ENCODE measurements at places on chromosomes 12 and 14. TPM values are rescaled to one million over a fixed set of nuclear protein-coding genes. Genes with fewer than 3 reads are reported as not detected.

GRCh38 chr14:100767788-100768536 is 41.3 kb downstream of the DLK1 start:
- ATAC-seq: no peak

DNA sequence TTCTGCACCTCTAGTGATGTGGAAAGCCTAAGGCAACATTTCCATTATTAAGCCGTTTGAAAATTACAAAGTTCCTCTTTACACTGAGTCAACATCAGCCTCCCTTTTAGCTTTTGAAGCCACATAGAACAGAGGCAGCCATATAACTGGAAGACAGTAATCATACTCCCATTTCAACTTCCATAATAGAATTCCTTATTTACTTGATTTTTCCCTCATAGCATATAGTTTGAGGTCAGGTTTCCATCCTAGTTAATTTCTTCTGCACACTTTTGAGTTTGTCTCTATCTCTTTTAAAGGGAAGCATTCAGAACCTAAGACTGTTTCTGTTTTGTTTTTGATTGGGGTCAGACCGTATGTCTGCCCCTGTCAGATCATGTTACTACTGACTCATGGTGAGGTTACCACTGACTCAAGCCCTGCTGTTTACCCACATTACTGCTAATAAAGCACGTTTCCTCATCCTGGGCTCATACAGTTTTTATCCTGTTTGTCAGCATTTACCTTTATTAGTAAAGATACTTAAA is 161.0 kb downstream of the SLC38A4 start:
- ATAC-seq: peak; percentile 80

The KRT79 gene
- total RNA-seq: not detected

DNA sequence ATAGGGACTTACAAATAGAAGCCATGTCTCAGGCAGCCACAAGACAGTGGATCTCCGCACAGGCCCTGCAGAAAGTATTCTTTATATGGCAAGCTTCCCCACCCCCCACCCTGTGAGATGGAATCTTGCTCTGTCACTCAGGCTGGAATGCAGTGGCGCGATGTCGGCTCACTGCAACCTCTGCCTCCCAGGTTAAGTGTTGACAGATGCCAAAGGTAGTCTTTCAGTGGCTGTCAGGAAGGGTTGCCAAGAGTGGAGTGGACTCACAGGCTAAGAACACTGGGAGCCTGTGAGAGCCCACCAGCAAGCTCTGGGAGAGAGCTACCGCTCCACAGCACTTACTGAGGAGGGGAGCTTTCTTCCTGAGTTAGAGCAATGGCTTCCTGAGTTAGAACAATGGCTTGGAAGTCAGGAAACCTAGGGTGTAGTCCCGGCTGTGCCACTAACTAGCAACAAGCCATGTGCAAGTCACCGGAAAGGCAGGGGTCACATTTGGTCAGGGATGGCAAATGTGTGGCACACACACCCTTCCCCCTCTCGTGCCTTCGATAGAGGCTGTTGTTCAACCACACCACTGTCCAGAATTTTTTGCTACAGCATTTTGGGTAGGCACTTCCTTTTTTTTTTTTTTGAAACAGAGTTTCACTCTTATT is 2.6 kb downstream of the RNASE1 start:
- no peak for ATAC-seq

GRCh38 chr12:45268672-45269411 is 52.9 kb downstream of the ANO6 start:
- ATAC-seq: peak; percentile 96

The NPFF gene
- total RNA-seq: not detected

GRCh38 chr14:101097109-101097793 is 193.7 kb upstream of the RTL1 start:
- no peak for ATAC-seq

DNA sequence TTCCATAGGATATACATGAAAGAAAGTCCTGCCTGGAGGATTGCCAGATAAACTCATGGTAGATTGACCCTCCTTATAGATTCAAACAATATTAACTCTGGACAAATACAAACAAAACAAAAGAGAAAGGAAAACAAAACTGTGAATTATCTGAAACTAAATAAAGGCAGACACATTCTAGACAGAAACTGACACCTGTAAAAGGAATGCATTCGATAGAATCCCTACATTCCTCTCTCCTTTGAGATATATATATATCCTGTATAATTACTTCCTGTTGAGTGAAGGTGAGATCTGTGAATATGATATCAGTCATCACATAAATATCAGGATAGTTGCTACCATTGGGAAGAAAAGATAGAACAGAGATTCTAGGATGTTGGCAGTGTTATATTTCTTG is 948.4 kb upstream of the ATXN7L3B start:
- ATAC-seq: no peak

DNA sequence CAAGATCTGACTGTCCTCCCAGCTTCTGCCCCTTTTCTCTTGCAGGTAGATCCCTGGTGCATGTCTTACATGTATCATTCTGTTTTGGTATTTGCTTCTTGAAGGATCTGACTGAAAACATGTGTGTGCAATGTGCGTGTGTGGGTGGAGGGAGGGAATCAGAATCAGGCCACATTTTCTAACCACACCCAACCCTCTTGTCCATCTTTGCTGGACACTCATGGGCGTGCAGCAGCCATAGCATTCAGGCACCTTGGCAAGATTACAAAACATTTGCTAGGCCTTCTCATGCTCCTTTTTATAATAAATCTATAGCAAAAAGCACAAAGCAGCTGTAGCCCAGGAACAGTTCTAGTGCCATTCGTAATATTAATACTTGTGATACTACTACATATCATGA is 233.6 kb upstream of the E2F7 start:
- ATAC-seq: no peak

All from motor neuron (in vitro differentiated cells).